ENCODE measurements at places on chromosomes 4 and X.

DNA sequence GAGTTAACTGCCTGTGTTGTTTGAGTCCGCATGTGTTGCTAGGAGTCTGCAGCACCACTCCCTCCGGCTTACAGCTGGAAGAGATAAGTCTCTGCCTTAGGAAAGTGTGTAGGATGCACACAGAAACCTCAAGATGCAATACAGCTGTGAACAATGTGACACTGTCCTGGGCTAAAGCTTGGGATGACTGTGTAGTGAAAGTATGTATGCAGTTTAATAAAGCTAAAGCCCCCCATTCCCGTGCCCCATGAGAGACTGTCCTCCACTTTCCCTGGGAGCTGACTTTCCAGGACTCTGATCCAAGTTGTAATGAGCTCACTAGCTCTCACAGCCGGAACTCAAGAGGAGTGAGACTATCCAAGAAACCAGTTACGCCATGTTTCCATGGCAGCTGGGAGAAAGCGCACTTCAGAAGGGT lies 156.6 kb upstream of the FTHL17 start:
- no peak for DNase-seq

DNA sequence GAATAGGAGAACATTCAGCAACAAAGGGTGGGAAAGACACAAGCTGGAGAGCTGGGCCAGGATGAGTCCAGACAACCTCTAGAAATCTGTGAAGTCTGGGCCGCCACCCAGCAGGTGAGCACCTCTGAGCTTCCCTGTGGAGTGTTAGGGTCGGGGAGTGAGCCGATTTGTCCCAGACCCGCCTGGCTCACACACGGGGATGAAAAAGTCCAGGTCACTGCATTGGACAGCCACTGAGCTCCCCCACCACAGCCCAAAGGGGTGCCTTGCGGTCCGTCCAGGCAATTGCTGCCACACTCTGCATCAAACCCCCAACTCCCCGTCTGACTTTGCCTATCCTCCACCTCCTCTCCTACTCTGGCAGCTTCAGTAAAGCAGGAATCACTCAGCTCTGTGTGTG lies 38.7 kb downstream of the NHSL2 start:
- DNase-seq = no peak

- no peak for DNase-seq
Observed at GRCh38 chr4:87543835-87544461, 14.8 kb upstream of the SPARCL1 start.

DNA sequence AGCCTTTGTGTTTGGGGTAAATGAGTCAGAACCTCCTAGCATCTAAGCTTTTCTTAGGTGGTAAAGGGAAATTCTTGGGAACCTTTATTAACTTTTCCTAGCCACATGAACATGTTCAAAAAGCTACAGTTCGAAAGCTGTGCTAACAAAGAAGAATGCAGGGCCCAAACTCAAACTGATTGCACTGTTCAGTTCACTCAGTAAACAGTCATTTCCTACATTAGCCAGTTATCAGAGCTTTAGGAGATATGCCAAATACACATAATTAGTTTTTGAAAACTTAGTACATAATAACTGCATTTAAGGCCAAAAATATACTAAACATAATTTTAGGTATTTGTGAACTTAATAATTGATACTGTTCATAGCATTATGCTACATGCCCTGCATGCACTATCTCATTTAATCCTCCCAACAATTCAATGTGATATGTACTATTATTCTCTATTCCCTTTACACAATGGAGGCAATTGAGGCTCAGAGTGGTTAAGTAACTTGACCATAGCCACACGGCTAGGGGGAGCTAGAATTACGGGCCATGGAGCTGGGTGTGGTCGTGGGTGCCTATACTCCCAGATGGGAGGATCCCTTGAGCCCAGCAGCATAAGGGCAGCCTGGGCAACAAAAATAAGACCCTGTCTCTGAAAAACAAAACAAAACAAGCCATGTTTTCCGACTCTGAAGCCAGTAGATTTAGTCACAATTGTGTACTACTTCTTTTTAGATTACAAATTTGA lies 43.9 kb upstream of the PDGFRA start:
- no peak for DNase-seq

- DNase-seq = no peak
Observed at GRCh38 chr4:184252136-184253071, 34.7 kb upstream of the ENPP6 start.

DNA sequence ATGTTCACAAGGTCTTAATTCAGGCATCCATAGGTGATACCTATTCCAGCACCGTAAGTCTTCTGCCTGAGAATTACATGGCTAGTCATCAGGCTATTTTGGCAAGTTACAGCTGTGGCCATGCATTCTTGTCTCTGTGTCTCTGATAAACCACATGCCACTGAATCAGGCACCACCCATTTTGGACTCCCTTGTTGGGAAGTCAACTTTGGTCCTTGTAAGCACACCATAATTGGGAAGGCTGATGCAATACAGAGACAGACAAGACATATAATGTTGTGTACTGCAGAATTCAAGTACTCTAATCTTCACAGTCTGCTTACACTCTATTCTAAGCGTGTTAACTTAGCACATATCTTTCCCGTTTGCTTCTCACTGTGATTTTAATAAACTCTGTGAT lies 483.7 kb upstream of the FTHL17 start:
- no peak for DNase-seq

GRCh38 chr4:185589067-185589836 lies 53.9 kb upstream of the PDLIM3 start:
- no peak for DNase-seq

- no peak for DNase-seq
Observed at GRCh38 chrX:15988661-15989603, 134.3 kb upstream of the AP1S2 start.

DNA sequence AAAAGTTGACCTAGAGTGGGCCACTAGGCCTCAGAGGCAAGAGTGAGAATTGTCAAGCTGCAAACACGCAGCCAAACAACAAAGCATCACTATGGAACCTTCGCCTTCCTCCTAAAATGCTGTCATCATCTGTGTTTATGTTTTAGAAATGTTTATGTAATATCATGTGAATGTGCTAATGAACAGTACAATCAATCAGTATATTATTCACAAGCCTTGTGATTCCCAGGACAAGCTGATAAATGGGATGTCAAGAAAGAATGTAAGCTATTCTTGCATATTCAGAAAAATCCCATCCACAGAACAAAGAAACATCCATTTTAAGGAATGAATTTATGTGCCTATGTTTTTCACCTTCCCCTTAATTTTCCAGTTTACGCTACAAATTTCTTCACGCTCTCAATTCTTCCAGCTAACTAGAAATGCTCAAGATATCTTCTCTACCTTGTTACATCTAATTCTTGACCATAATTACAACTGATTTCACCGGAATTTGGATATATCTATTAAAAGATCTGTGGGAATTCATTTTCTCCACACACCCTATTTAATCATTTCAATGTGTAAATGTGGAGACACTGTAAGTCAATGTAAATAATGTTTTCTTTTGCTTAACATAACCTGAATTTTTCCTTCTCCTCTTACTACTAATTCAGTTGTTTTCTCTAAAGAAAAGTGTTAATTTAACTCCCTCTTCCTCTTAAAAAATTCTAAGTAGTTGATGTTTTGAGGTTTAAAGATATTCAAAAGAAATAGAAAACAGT lies 65.5 kb downstream of the LEF1 start:
- no peak for DNase-seq

DNA sequence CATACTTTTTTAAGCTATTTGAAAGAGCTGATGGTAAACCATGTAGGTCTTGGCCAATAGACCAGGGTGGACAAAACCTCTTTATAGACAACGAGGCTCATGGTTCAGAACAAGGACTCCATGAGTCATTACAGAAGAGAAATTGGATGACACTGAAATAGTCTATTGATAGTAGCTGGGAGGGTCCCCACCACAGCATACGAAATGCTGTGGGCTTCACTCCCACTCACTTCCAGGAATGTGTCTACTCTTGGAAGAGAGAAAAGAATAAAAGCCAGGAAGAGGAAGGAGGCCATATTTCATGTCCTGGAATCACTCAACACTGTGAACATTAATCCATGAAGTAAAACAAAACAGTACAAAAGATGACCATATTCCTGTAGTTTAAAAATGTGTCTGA lies 82.3 kb upstream of the MXRA5 start:
- DNase-seq = no peak

- no peak for DNase-seq
Observed at GRCh38 chr4:176238157-176238610, 30.8 kb downstream of the ASB5 start.

- DNase-seq = no peak
Observed at GRCh38 chr4:122583906-122584305, 37.0 kb downstream of the IL21 start.

All from NCI-H1930 (cell line).